Renal pelvis (tissue), 12 donors: ENCODE measurements at places on chromosomes 2 and 18. TPM values are rescaled to one million over a fixed set of nuclear protein-coding genes. Genes with fewer than 3 reads are reported as not detected.

IMPA2 gene
- 106 TPM for polyA plus RNA-seq

CHN1 gene
- polyA plus RNA-seq, result 27.8 TPM

UPP2 gene
- 9.7 TPM for polyA plus RNA-seq

PCARE gene
- 0.32 TPM for polyA plus RNA-seq

ZNF396 gene
- 5.3 TPM for polyA plus RNA-seq

COBLL1 gene
- 160 TPM for polyA plus RNA-seq

HAUS1 gene
- polyA plus RNA-seq, result 45.7 TPM

- no peak for DNase-seq
These were observed 147.2 kb downstream of the ASB1 start for GRCh38 chr2:238573916-238574315.

GRCh38 chr2:178225006-178225805, 30.9 kb downstream of the OSBPL6 start:
- DNase-seq, result no peak

- DNase-seq, result no peak
These were observed 658.0 kb upstream of the CDH2 start for GRCh38 chr18:28834889-28835288.

- DNase-seq, result no peak
These were observed 3.5 kb upstream of the CHRNG start for GRCh38 chr2:232535761-232536530.

DNA sequence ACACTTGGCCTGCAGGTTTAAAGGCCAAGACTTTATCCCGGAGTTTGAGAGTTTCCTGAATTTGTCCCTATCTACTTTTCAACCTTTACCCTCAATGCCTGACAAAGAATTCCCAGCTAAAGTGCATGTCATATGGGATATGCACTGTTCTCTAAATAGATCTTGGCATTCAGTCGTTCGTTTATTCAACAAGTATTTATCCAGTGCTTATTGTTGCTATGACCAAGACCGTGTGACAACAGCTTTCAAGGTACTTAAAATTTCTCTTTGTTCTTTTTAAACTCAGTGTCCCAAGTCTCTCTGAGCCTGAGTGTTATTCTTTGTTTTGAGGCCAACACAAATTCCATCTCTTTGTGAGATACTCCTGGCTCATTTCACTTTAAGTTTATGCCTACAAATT, 133.4 kb downstream of the RGPD3 start:
- DNase-seq, result no peak

DNA sequence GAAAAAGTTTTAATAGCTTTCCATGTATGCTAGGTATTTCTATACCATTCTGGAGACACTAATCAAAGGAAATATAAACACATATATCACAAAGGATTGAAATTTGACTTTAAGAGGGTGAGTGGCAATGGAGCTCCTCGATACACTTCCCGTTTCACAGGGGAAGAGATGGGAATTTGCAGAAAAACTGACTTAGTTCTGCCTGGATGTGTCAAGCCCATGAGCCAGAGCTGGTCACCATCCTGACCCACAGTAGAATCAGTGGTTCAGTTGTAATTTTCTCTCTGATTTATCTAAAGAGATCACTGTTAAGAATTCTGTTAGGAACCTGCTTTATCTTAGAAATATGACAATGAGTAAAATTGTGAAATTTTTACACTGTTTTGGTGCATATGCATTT, 34.2 kb downstream of the PLCL1 start:
- no peak for DNase-seq

DNA sequence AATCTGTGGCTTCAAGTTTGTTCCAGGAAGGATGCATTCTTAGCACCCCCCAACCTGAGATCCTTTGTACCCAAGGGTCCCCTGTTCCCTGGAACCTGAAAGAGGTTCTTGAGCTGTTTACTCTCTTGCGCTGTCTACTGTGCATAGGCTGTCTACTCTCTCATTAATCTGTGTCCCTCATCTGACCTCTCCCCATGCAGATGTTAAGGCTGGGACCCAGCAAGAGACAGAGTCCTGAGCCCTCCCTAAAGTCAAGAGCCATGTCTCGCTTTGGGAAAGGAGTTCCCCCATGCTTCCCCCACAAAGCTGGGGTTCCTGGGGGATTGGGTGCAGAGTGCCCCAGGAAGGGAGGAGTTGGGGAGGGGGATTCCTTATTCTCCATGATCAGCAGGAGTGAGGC, 312.9 kb downstream of the CYP26B1 start:
- DNase-seq, result no peak

- no peak for DNase-seq
These were observed 19.8 kb downstream of the POU3F3 start for GRCh38 chr2:104873689-104874054.

DNA sequence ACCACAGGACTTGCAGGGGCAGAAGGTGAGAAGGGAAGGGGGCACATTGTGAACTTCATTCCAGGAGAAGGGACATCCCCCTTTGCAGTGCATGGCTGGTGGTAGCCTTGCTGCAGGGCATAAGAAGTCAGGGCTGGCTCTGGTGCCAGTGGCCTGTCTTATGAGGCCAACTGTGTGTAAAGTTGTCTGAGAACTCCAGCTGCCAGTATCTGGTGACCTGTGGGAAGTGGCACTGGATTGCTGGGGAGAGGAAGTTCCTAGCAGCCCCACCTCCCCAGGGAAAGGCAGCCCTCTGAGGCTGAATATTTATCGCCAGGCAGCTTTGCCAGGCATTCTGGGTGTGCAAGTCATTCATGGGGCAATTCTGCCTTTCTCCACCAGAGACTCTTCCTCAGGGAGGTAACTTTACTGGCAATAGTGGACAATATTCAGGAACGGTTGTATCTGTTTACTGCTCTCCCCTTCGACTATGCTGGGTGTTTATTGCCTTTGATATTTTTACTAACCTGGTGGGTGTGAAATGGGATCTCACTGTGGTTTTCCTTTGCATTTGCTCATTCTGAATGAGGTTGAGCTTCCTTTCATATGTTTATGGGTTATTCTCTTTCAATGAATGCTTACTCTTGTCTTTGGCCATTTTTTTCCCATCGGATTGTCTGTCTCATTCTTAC, 12.3 kb downstream of the TRPM8 start:
- DNase-seq, result no peak
